Foreskin keratinocyte (primary cell): ENCODE measurements at places on chromosomes 3 and 15.

DNA sequence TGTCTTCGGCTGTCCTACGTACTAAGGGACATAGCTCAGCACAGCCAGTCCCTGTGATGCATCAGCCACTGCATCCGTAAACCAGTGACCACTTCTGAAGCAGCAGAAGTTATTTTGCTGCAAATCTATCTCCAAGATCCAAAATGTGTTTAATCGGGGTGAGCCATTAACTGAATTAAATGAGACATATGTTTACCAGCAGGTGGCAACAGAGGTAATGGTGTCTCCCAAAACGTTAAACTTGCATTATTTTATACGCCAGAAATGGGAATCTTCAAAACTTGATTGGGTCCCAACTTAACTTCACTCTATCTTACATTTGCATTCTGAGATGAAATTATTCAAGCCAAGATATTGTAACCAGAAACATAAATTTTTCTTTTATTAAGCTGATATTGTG, 75.3 kb upstream of the BOC start:
- DNase-seq: no peak

DNA sequence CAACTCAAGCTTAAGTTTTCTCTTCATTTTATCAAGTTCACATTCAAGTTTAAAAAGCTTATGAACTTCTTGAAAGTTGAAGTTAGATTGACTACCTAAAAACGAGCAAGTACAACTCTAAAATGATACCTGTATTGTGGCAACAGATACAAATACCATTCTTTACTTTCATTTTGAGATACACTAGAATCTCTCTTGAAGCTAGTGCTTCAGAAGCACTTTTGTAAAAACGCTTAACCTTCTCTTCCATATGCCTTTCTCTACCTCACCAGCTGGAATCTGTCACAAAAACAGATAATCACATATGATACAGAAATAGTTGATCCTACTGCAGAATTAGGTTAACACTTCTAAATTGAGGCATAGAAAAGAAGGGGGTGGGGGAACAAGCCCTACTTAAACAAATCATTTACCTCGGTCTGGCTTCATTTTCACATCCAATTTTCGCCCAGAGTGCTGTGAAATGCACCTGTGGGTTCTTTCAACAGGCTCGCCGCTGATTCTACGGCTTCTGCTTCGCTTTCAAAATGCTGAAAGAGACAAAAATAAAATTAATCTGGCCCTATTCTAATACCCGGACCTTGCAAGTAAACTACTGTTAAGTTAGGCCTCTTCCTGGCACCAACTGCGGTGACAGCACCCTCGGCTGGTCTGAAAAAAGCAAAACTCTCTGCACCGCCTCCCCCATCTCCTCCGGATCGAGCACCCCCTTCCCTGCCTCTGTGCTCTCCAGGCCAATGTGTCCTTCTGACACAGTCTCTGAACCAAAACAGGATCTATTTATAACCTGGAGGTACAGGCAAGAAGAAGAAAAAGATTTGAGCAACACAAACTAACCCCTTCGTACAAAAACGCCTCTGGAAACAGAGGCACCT, 1.4 kb downstream of the ATOSA start:
- peak; percentile 60 for DNase-seq

GRCh38 chr3:177300039-177300833, 103.0 kb upstream of the TBL1XR1 start:
- DNase-seq: no peak

DNA sequence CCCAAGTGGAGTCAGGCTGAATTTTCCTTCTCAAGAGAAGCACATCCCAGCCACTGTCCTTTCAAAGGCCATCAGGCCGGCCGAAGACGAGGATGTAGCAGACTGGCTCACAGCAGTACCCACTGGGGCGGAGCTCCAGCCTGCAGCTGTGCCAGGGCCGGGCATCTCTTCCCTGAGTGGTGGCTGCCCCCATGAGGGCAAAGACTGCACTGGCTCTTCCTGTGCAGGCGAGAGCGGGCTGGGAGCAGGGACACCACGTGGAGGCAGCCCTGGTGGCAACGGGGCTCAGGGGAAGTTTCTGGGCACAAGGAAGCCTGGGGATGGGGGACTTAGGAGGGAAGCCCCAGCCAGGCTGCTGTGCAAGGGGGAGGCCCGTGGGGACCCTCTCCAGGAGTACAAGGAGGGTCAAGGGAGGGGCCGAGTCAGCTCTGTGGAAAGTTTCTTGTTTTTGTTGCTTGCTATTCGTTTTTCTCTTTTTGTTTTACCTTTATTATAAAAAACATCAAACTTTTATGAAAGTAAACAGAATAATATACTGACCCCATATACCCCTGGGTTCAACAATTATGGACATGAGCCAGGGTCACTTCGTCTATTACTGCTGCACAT, 66.1 kb downstream of the RPN1 start:
- peak; percentile 52 for DNase-seq

GRCh38 chr15:41659190-41659589, 1.0 kb upstream of the MGA start:
- DNase-seq: no peak

DNA sequence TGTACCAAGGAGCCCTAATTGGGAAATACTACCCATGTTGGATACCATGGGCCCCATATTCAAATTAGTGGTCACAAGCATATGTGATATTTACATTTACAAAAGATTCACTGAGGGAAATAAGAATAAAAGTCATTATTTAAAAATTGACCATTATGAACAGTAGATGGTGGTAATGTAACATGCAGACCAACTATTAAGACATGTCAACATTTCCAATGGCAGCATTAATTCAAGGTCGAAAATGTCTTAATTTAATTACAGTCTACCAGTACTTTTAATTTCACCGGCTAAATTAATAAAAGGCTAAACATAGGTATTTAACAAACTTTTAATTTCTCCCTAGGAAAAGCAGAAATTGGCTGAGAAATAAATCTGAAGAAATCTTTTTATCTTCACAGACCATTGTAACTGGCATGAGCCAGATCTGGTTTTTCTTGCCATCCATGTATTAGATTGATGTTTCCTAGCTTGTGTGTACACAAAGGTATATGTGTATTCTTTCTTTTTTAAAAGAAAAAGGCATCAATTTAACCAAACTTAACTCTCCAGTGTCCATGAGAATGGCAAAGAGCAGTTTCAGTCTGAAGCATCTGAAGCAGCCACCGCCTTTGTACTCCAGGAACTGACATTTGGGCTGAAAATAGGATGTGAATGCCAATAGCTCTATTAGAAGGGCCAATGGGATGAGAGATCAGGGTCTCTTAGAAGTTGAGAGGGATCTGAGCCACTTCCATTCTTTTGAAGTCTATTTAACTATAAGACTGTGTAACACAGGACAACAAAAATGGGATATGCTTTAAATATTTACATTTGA, 26.6 kb downstream of the NEK11 start:
- no peak for DNase-seq

GRCh38 chr3:22526266-22526837, 676.8 kb upstream of the UBE2E2 start:
- no peak for DNase-seq

DNA sequence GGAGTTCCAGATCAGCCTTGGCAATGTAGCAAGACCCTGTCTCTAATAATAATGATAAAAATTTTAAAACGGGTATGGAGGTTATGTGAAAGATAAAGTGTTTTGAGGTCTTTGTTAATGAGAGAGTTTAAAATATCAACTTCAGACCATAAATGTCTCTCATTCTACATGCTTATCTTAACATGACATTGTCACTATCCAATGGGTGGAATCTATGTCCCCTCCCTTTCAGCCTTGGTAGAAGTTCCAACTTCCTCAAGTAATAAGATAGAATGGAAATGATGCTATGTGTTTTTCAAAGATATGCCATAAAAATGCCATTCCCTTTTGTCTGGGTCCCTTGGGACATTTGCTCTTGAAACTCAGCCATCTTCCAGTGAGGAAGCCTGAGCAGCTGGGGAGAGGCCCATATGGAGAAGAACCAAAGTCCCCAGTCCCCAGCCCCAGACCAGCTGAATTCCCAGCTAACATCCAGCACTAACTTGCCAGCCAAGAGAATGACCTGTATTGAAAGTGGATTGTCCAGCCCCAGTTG, 17.0 kb downstream of the RPSA start:
- no peak for DNase-seq

GRCh38 chr3:36244728-36245127, 135.6 kb upstream of the STAC start:
- peak; percentile 19 for DNase-seq

- DNase-seq: no peak
Observed at GRCh38 chr3:94195381-94195780, 132.5 kb downstream of the NSUN3 start.

- peak; percentile 75 for DNase-seq
Observed at GRCh38 chr3:99967796-99968195, 146.5 kb downstream of the FILIP1L start.

DNA sequence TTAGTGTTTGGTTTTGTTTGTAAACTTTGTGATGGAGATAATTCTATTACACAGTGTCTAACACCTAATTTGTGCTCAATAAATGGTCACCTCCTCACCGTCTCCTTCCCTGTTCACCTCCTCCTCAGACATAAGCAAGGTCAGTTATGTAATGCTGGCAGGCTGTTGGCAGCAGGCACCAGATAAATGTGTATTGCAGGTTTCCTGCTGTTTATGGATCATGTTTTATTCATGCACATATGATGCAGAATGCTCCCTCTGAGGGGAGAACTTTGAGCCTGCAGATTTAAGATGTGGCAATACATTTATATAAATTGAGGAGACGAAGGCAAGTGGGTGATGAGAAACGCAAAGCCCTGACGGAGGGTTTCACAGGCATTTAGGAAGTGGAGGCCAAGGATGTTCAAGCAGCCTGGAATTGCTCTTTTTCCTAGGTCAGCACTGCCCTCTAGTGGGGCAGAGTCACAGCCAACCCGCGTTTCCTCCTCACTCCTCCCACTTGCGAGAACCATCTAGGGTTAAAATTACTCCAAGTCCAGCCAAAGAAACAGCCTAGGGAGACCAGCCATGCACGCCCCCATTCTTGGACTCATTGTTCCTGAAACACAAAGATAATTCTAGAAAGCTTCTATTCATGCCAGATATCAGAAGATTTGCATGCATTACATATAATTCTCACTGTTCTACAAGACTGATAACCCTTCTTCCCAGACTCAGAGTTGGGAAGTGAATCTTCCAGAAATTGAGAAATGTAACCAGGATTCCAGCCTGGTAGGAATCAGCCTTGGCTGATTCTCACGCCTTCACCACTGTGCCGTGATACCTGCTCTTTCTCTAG, 228.7 kb downstream of the SLCO3A1 start:
- no peak for DNase-seq

DNA sequence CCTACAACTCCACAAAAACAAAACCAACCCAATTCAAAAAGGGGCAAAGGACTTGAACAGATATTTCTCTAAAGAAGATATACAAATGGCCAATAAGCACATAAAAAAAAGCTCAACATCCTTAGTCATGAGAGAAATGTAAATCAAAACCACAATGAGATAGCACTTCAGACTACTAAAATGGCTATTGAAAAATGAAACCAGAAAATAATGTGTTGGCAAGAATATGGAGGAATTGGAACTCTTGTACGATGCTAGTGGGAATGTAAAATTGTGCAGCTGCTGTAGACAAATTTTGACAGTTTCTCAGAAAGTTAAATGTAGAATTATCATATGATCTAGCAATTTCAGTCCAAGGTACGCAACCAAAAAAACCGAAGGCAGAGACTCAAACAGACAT, 29.0 kb downstream of the KY start:
- DNase-seq: no peak

DNA sequence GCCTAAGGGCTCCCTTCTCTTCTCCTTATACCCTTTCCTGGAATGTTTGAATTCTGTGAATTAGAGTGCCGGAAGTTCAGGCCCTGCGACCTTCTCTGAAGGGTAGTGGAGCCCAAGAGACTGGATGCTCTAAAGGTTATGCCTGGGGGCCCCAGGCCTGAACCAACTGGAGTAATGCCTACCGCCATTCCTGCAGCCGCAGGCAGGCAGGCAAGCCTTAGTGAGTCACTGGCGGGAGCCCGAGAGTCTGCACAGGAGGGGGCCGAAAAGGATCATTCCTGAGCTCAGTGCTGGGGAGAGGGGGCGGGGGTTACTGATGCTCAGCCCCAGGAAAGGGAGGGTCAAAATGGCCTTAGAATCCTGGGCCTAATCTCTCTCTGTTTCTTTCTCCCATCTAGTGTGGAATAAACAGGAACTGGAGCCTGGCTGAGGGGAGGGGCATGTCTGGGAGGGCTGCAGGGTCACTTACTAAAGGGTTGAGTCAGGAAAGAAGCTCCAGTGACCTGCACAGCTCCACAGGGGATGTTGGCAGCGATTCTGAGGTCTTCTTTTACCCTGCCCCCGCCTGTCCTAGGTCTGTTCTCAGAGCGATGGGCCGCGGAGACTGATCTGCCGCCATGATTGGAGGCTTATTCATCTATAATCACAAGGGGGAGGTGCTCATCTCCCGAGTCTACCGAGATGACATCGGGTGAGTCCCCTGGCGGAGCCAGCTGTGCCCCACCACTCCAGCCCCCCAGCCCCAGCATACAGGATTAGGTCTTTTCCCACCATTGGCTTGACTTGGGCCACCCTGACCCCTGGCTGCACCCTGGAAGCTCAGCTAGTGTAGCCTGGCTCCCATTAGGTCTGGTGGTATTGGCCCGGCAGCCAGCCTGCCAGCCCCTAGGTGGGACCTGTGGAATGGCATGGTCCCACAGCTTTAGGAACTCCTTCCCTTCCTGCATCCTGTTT, 2.0 kb downstream of the AP2M1 start:
- peak; percentile 65 for DNase-seq

- no peak for DNase-seq
Observed at GRCh38 chr3:37441689-37442088, 267.3 kb upstream of the LRRFIP2 start.

GRCh38 chr15:29105151-29105854, 164.3 kb downstream of the NSMCE3 start:
- DNase-seq: no peak

GRCh38 chr15:62439543-62440016, 274.5 kb upstream of the C2CD4B start:
- DNase-seq: no peak

- DNase-seq: no peak
Observed at GRCh38 chr15:48426941-48427340, 95.7 kb downstream of the DUT start.

- DNase-seq: no peak
Observed at GRCh38 chr15:53506370-53506769, 253.1 kb downstream of the WDR72 start.

DNA sequence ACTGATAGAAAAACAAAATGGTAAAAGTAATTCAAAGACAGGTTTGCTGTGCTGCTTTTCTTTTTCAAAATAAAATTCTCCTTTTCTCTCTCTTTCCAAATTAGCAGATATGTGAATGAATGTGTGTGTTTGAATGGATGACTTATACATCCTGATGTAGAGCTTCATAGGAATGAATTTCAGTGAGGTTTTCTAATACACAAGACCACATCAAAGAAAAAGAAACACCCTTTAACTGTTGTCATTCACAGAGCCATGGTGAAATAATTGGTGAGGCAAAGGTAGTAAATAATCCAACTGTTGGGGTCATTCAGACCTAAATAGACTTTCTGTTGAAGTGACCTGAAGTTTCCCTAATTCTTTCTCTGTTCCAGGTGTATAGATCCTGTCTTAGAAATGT, 139.1 kb upstream of the ZPLD1 start:
- no peak for DNase-seq

- no peak for DNase-seq
Observed at GRCh38 chr3:12955651-12956315, 114.4 kb upstream of the RPL32 start.
